ENCODE measurements at places on chromosomes 13 and 19.
A peak's percentile ranks its signal among the peaks of the same experiment; 100 is the strongest.

GRCh38 chr19:7250951-7251350 lies 43.3 kb downstream of the INSR start:
- no peak for DNase-seq

- no peak for DNase-seq
These were observed 21.4 kb downstream of the SIGLECL1 start for GRCh38 chr19:51272183-51272810.

- DNase-seq: no peak
These were observed 36.0 kb downstream of the SPTBN4 start for GRCh38 chr19:40502647-40503319.

DNA sequence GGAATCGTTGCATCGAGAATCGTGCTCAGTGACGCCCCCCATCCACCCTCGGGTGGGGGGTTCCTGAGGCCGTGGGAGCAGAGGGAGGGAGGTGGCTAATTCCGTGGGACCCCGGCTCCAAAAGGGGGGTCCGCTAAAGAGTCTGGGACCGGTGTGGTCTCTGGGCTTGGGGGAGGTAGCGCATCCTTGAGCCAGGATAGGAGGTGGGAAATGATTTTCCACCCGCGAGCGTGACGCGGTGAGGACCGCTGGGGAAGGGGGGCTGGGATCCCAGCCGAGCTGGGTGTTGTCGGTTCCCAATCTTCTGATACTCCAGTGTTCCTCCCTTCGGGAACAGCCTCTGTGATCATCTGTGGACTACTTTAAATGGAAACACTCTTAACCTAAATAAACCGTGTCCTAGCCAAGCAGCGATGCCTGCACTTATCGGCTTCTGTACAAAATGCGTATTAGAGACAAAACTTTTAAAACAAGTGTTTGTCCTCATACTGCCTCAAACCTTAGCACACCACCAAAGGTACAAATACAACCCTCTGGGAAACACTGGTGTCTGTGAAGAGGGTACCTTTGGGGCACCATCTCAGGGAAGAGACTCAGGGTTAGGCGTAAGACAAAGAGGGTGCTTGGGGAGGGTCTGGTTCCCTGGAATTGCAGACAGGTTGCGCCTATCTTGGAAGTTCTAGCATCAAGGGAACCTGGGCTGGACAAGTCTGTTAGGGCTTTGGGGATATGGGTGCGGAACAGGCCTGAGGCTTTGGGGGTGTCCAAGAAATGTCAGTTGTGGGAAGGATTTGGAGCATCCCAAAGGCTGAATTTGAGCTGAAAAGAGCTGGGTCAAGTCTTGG lies 16.0 kb downstream of the KCNC3 start:
- DNase-seq: no peak

DNA sequence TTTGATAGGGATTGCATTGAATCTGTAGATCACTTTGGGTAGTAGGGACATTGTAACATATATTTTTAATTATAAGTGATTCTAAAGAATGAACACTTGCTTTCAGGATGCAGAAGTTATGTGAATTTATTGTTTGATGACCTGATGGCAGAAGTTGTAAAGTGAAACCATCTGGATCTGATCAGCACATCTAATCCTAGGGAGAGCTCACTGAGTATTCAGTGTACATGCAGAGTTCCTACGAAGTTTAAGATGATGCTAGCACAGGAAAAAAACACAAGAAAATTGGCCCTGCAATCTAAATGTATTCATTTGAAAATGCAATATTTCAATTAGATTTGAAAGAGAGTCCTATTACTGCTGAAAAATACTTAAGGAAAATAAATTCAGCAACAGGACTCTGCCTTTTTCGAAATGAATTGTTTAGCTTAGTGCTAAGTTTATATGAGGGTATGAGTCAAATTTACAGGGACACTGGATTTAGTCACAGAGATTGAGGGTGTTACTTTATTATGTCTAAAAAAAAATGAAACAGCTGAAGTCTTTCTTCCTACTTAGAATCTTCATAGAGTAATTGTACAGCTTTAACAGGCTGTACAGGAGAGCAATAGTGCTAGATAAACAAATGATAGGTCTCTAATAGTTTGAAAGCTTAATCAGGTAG lies 385.7 kb downstream of the DCT start:
- no peak for DNase-seq

- DNase-seq: no peak
These were observed 69.3 kb downstream of the LMO7 start for GRCh38 chr13:75705395-75705794.

DNA sequence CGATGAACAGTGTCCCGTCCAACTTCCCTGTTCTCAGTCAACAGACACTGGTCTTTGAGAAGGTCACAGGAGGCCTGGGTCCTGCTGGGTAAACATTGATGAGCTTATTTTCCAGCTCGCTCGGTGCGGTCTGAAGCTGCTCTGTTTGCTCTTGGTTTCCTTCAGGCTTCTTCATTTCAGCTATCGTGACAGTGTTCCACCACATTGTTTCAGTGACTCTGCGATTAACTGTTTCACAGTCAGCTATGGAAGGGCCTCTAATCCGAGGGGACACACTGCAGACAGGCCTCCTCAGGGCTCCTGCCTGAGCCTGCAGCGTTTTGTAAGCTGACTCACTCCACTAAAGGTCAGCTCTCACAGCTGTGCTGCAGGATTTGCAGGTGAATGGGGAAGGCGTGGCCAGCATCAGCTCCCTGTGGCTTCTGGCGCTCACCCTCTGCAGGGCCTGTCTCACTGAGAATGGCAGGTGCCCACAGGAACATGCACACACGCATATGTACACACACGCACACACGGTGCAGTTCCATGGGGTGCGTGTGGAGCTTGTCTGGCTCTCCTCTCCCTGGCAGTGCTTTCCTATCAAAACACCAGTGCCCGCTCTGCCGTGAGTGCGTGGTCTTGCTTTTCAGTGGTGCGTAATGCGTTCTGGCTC lies 62.9 kb upstream of the MCF2L start:
- peak; percentile 7 for DNase-seq

- DNase-seq: no peak
These were observed 17.6 kb downstream of the RANBP3 start for GRCh38 chr19:5960005-5961001.

DNA sequence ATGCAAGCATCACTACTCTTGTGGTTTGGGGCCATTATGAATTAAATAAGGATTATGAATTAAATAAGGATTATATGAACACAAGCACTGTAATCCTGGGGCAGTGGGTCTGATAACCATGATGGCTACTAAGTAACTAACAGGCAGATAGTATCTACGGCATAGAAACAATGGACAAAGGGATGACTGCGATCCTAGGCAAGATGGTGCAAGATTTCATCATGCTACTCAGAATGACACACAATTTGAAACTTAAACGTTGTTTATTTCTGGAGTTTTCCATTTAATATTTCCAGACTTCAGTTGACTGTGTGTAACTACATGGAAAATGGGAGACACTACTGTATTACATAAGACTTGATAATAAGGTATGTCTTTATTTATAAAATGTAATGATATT lies 15.1 kb downstream of the KCNRG start:
- DNase-seq: no peak

DNA sequence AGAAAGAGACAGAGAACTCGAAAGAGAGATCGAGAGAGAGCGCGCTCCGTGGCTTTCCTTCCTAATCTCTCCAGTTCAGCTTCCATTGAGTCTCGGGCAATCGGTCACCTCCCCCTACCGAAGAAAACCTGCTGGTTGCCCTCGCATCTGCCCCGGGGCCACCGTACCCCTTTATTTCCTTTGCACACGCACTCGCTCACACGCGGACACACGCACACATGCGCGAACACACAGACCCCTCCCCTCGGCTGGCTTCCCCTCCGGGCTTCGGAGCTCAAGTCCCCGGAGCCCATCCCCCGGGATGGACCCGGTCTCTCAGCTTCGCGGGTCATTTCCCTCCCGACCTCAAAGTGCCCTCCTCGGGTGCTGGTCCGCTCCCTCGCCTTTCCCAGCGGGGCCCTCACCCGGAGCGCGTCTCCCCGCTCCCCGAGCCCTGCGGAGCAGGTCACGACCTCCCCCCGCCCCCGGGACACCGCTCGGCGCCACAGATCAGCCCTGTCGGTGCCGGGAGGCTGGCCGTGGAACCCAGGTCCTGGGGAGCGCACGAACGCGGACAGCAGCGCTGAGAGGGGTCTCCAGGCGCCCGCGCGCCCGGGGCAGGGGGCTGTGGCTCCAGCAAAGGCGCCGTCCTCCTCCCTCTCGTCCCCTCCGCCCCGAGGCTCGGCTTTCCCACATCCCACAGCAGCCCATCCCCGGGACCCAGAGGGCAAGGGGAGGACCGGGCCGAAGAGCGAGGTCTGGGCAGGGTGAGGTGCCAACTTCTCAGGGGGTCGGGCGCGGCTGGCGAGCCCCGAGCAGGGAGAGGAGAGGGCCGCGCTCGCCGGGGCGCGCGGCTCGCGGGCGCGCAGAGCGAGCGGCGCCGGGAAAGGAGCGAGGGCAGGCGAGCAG lies 1.8 kb downstream of the DACH1 start:
- DNase-seq: no peak

DNA sequence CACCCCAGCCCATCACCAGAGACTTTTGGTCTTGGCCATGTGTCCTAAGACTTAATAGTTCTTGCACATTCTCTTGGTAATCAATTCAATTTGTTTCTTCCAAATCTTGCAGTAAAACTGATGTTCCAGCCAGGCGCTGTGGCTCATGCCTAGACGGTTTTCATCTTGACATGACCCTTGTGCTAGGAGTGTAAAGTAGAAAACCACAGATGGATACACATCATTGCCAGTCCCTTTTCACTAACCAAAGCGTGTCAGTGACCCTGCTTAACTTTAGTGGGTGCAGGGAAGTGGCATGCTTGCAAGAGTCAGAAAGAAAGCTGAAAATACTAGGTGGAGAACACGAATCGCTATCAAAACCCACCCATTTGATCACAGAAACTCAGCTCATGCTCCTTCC lies 18.0 kb upstream of the CD70 start:
- DNase-seq: no peak

- DNase-seq: no peak
These were observed 10.3 kb downstream of the MIR17HG start for GRCh38 chr13:91357613-91358386.

GRCh38 chr13:86051134-86052103 lies 252.2 kb upstream of the SLITRK6 start:
- DNase-seq: no peak

DNA sequence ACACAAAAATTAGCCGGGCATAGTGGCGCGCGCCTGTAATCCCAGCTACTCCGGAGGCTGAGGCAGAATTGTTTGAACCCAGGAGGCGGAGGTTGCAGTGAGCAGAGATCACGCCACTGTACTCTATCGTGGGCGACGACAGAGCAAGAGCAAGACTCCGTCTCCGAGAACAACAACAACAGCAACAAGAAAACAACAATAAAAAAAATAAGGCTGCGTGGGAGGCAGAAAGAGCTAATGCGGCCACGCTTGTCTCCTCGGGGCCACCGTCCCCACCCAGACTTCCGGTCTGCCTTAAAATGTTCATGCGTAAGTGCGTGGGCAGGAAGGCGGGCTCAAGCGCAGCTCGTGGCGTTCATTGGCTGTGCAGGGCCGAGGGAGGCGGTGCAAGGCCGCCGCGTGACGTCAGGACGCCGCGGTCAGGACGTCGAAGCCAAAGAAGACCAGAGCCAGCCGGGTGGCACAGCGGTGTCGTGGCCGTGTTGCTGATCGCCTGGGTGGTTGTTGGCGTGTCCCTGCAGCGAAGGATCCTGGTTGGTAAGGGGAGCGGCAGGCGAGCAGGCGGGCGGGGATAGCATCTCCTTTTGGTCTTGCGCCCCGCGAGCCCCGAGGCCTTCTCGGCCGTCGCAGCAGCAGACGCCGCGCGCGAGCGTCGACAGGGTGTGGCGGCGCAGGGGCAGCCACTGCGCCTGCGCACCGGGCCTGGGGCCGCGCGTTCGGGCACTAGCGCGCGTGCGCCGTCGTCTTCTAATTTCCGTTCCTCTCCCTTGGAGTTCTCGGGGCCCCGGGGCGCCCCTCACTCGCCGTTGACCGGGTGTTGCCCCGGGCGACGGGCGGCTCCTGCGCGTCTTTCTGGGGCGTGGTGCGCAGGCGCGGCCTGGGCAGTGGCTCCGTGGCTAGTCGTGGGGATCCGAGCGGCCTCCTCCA lies at the start of gene LENG8:
Gene LENG8, plus strand, starts transcription at position 426 of the 927 bp plus-strand sequence. CDS start 2,146 bp downstream, outside the sequence.
- DNase-seq: peak; percentile 98

DNA sequence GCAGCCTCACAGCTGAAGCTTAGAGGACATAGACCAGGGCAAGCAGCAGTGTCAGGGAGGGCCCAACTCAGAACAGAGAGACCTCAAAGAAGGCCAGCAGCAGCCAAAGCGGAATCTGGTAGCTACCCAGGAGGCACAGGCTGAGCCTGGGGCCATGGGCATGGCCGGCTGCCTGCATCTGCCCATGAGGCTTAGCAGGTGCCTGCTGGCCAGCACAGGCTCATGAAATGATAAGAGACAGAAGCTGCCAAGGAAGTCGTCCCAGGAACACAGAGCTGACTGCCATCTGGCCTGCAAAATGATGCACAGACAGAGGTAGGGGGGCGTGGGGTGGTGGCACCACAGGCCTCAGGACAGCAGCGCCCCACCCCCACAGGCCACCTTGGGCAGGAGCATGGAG lies 29.2 kb downstream of the TUBA3C start:
- DNase-seq: no peak

- DNase-seq: no peak
These were observed 15.0 kb downstream of the POLR1D start for GRCh38 chr13:27636589-27637288.

- no peak for DNase-seq
These were observed 30.8 kb downstream of the FAM124A start for GRCh38 chr13:51252954-51253532.
